ENCODE measurements at places on chromosomes 7 and 10.

DNA sequence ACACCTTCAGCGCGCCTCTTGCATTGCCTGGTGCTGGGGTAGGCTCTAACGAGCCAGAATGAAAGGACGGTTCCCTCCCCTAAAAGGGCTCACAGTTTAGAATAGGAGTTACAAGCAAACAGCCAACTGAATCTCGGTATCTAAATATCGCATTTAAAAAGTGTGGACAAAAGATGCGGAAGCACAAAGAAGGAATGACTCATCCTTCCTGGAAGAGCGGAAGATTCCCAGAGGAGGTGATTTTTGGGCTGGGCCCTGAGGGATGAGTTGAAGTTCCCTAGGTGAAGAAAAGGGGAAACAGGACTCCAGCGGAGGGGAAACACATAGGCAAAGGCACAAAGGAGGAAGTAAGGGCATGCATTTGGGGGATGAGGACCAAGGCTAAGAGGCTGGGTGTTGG is 29.9 kb downstream of the SRRM3 start:
- peaks cover 35% of the 10 kb centered on the region for H3K4me1 ChIP-seq
- no peak for DNase-seq
- no peaks in the 10 kb centered on the region for H3K36me3 ChIP-seq
- no peak overlapping the region for H3K27ac ChIP-seq
- H3K27me3 ChIP-seq: peaks cover 50% of the 10 kb centered on the region

GRCh38 chr10:73576178-73576889 is 14.8 kb downstream of the USP54 start:
- no peak overlapping the region for H3K4me3 ChIP-seq
- peaks cover 7% of the 10 kb centered on the region for H3K36me3 ChIP-seq
- DNase-seq: no peak
- H3K27ac ChIP-seq: no peak overlapping the region

DNA sequence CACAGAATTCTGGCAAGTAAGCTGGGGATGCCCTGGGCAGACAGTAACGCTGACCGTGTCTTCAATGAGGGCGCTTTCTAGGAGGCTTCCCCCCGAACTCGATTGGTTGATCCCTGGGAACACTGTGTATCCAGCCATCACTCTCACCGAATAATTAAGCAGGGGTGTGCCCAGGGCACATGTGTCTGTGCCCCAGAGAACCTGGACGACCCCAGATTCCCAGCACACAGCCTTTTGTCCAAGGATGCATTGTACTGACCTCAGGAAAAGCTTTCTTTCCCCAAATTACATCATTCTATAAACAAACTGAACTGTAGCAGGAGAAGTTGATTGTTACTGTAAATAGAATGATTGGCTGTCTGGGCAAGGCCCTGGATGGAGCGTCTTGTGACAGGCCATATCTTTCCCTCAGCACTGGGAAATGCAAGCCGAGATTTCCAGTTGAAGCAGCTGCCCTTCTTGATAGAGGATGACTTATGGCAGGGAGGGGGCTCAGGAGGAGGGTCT is 6.6 kb upstream of the DEPP1 start:
- no peak overlapping the region for H3K4me3 ChIP-seq
- DNase-seq: no peak
- peaks cover 3% of the 10 kb centered on the region for H3K36me3 ChIP-seq
- no peaks in the 10 kb centered on the region for H3K27me3 ChIP-seq
- H3K27ac ChIP-seq: no peak overlapping the region

DNA sequence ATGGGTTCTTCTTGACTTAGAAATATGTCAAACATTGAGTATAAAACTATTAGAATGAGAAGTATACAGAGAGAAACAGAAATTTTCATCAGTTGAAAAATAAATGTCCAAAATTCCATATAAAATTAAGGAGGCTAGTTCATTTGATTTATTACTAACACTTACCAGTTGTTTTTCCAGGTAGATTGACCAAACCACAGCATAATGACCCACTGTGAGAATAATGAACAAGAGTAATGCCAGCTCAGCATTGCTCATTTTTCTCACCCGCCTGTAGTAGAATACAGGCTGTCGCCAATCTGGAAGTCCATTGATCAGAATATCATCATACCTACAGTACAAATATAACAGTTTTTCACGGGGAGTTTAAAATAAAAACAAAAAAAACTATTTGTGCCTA is 82.9 kb downstream of the DNAJC1 start:
- peaks cover 3% of the 10 kb centered on the region for H3K36me3 ChIP-seq
- peaks cover 40% of the 10 kb centered on the region for H3K4me1 ChIP-seq

DNA sequence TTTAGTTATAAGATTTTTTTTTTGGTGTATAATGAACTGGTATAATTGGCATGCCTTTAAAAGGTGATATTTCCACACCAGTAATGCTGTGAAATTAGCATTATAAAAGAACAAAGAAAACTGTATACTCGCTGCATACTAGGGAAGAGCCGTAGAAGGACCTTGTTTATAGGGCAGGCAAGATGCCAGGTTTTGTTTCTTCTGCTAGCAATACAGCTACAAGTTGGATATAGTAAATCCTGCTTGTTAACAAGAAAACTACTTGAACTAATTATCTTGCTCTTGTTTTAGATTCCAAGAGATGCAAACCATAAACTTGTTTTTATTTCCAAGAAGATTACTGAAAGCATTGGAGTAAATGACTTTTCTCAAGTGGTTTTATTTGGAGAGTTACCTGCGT is 1.9 kb downstream of the DNAH11 start:
- no peak overlapping the region for H3K27ac ChIP-seq
- H3K4me1 ChIP-seq: peaks cover 5% of the 10 kb centered on the region
- H3K36me3 ChIP-seq: no peaks in the 10 kb centered on the region
- H3K4me3 ChIP-seq: no peak overlapping the region
- DNase-seq: no peak

Data from neural crest cell (in vitro differentiated cells).